ENCODE measurements at places on chromosomes 11 and 22.

GRCh38 chr11:20038412-20038811 lies 121.9 kb downstream of the DBX1 start:
- no peak for DNase-seq

DNA sequence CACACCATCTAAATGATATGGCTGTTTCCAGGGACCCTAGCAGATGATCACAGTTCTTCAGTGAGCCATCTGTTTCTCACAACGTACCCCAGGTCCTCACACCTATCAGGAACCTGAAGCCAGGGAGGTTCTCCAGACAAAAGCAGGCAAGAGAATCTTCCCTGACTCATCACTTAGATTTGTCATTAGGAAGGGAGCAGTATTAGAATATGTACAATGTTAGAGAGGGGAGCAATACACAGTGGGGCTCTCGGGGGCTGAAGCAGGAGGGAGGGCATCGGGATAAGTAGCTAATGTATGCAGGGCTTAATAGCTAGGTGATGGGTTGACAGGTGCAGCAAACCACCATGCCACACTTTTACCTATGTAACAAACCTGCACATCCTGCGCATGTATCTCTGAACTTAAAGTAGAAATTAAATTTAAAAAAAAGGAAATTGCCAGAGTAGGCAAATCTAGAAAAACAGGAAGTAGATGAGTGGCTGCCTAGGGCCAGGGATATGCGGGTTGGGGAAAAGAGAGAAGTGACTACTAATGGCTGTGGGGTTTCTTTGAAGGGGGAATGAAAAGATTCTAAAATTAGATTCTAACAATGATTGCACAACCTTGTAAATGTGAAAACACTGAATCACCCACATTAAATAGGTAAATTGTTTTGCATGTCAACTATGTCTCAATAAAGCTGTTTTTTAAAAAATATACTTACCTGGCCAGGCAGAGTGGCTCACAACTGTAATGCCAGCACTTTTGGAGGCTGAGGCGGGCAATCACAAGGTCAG lies 14.4 kb downstream of the C22orf42 start:
- DNase-seq: no peak

DNA sequence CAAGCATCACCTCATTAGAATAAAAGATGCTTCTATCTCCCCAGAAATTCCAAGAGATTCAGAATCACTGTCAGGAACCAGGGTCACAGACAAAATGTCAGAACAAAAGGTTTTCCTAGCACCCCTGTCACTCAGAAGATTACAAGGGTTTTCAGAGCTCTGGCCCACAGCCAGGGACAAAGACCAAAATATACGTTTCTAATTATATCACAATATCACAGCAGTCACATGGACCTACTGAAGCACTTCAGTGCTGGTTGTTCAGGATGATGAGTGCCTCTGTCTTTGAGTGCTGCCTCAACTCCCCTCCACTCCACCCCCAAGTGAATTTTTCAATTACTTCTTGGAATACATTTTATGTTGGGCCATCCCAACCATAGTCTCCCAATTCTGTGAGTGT lies 21.9 kb upstream of the RTL6 start:
- DNase-seq: no peak

GRCh38 chr22:19058713-19059451 lies 63.3 kb downstream of the DGCR2 start:
- DNase-seq: no peak

- no peak for DNase-seq
These were observed 9.3 kb upstream of the MIAT start for GRCh38 chr22:26648011-26648497.

- no peak for DNase-seq
These were observed 51.0 kb downstream of the NF2 start for GRCh38 chr22:29654420-29654819.

GRCh38 chr11:76770642-76771445 lies 12.3 kb upstream of the TSKU start:
- DNase-seq: no peak

DNA sequence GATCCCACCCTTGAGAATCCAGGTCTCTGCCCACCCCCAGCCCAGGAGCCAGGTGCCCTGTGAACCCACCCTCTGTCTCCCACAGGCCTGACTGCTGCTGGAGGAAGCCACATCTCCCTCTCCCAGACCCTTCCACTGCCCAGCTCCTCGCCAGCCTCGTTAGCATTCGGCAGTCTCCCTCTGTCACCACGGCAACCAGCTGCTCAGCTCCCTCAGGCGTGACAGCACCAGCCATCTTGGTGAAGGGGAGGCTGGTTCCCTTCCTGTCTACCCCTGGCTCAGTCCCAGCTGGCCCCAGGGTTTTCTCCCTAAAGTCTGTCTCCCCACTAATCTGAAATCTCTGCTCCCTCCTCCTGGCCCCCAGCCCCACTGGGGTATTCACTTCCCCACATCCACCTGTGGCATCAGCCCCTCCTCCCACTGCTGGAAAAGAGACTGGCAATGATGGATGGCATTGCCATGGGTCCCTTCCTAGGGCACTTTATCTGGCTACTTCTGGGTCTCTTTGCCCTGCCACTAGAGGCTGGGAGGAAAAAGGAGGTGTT lies 28.1 kb downstream of the NRXN2 start:
- no peak for DNase-seq

DNA sequence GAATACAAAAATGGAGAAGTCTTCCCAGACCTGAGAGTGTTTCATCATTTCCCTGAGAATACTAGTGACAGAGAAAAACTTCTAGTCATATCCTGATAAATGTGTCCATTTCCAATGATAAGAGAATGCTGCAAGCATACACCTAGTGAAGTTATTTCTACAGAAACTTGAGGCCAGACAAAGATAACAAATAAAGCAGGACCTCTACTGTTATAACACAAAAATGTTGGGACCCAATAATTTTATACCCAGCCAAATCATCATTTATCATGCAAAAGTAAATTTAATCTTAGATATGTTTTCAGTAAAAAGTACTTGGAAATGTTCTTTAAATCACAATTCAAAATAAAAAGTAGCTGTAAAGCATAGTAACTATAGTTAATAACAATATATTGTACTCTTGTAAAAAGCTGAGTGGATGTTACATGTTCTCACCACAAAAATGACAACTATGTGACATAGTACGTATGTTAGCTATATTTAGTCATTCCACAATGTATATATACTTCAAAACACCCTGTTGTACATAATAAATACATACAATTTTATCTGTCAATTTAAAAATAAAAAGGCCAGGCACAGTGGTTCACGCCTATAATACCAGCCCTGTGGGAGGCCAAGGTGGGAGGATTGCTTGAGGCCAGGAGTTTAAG lies 12.6 kb downstream of the RRAS2 start:
- DNase-seq: no peak

- no peak for DNase-seq
These were observed 6.0 kb upstream of the LIF start for GRCh38 chr22:30252411-30253204.
